NCI-H187 (cell line): ENCODE measurements at places on chromosomes 4 and X.

DNA sequence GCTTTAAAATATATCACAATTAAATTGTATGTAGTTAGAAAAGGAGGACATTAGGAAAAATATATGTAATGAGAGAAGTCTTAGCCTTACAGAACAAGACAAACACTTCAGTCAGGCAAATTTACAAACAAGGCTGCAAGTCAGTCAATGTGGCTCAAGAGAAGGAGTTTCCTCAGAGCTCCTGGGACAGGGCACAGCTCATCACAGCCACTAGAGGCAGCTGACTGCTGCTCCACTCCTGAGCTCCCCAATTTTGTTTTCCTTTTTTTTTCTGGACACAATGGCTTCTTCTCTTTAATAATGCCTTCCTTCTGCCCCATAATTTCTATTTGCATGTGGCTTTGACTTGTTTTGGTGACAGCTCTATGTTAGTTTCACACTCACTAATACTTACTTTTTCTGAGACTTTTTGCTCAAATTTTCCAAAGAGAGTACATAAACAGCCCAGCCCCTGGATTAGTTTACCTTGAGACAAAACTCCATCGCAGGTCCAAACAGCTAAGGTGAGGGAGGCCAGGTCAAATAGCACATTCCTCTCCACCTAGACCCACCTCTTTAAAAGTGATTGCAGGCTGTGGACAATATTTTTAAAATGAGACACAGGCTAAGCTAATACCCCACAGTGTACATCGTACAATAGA, 850.4 kb upstream of the FRG1 start:
- no peak for DNase-seq

- no peak for DNase-seq
Observed at GRCh38 chr4:169367826-169368225, 97.1 kb upstream of the SH3RF1 start.

DNA sequence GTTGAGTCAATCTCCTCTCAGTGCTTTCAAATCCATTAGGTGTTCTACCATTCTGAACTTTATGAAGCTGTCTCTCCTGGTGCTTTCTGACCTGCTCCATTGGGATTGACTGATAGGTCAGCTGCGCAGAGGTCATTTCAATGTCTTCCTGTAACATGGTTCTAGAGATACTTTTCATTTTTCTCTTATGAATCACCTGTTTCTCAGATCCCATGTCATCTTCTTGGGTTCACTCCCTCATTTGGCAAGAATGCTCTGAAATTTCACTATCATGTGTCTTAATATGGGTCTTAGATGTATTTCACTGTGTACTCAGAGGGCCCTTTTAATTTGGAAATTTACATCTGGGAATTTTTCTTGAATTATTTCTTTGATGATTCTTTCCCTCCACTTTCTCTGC, 13.8 kb upstream of the PGM2 start:
- no peak for DNase-seq

DNA sequence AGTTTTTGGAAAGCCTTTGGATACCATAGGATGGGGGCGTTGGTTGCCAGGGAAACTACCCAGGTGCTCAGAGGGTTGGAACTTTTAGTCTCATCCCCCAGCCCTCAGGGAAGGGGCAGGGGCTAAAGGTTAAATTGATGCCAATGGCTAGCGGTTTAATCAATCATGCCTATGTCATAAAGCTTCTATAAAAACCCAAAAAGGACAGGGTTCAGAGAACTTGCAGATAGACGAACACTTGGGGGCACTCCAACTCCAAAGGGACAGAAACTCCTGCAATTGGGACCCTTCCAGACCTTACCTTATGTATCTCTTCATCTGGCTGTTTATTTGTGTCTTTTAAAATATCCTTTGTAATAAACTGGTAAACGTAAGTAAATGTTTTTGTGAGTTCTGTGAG, 30.0 kb upstream of the GPR173 start:
- no peak for DNase-seq

GRCh38 chrX:106932492-106932923, 12.3 kb downstream of the CLDN2 start:
- no peak for DNase-seq

DNA sequence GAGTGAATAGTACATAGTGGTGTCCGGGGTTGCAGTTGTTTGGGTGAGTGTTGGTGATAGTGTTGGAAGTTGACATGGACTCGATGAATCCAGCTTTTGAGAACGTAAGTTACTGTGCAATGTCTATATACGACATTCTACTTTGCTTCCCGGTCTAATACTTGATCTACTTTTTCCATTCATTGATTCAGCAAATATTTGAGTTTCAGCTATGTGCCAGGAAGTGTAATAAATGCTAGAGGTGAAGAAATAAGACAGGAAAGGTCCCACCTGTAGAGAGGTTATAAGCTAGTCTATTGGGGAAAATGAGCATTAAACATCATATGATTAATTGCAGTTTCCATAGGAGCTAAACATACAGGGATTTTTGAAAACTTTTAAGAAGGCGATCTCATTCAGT, 22.2 kb upstream of the MAGEC3 start:
- DNase-seq, result no peak

DNA sequence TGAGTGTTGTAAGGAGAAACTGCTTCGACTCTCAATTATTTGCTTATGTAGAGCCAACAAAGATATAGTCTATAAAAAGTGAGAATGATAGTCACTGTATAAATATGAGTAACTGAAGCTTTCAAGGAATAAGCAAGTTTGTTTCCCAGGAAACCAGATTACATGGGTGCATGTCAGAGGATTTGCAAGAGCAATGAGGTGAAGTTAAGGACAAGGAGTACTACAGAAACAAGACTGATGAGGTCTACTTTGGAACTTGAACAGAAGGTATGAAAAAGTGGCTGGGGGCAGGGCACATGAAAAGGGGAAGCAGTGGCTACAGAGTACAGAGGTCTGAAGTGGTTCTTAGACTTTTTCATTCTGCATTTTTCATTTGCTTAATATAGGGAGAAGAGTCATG, 321.0 kb upstream of the CXXC4 start:
- DNase-seq, result no peak

GRCh38 chrX:139783959-139784358, 76.0 kb upstream of the MCF2 start:
- DNase-seq, result no peak

DNA sequence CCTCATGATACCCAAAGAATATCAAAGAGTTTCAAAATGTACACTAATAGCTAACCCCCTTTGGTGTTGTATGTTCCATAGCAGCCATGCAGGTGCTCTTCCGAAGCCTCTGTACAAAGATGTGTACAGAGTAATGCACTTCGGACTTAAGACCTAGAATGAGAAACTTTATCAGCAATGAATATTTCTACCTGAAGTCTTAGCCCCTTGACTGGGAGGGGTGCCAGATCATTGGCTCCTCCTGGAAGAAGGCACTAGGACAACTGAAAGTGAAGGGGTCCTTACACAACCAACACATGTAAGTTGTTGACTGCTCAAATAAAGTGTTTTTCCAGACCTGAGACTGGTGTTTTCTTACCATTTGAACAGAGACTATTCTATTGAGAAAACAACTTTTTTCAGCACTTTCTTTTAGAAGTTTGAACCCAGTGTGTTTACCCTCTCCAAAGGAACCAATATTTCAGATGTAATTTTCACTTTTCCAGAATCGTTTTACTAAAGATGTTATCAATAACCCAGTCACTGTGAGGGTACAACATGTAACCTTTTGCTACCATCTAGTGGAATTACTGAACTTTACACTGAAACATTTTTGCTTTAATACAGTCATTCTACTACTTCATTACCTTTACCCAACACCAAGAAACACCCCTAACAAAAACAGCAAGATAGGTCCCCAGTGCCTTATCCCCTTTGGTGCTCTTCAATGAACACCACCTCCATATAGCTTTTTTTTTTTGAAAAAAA, 33.3 kb upstream of the PRDX4 start:
- no peak for DNase-seq

GRCh38 chr4:153233761-153234371, 29.6 kb downstream of the TRIM2 start:
- no peak for DNase-seq

GRCh38 chr4:88940506-88940905, 116.5 kb downstream of the FAM13A start:
- no peak for DNase-seq

DNA sequence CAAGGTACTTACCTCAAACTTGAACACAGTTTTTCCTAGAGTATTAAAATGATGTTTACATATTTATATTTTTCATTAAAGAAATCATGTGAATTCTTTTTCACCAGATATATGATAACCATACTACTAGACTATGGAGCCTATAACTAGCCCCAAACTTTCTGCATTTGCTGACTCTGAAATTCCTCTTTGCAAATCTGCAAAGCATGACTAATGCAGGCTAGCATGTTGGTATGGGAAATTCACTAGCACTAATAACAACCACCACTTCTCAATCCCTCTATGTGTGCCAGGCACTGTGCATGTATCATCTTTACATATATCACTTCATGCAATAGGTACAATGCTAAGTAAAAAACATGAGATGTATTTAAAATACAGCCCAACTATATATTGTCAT, 51.1 kb downstream of the SLC10A7 start:
- no peak for DNase-seq

DNA sequence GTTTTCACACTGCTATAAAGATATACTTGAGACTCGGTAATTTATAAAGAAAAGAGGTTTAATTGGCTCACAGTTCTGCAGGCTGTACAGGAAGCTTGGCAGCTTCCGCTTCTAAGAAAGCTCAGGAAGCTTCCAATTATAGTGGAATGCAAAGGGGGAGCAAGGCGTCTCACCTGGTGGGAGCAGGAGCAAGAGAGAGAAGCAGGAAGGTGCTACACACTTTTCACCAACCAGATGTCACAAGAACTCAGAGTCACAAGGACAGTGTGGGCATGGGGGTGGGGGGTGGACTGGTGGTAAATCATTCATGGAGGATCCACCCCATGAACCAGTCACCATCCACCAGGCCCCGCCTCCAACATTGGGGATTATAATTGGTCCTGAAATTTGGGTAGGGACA, 22.8 kb downstream of the HMGB2 start:
- DNase-seq, result no peak

DNA sequence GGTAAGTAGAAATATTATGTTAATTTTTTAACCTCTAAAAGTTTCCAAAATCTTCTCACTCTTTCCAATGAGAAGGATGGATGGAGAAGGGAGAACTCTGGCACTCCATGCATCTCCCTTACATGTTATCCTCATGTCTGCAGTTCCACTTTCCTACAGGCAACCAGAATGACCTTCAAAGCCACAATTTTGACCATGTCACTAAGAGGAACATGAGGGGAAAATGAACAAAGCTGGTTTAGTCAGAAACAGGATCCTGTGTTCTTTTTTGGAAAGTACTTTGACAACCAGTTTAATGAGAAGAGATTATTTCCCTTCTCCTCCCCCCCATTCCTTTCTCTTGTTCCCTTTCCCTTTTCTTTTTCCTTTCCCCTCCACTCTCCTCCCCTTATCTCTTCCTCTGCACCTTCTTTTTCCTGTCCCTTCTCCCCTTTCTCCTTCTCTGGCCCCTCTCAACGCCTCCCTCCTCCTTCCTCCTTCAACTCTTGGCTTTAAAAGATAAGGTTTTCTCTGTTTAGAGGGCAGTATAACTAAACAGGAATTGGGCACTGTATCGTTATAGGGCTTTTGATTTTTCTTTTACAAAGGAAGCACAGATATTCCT, 42.5 kb downstream of the DTHD1 start:
- no peak for DNase-seq

DNA sequence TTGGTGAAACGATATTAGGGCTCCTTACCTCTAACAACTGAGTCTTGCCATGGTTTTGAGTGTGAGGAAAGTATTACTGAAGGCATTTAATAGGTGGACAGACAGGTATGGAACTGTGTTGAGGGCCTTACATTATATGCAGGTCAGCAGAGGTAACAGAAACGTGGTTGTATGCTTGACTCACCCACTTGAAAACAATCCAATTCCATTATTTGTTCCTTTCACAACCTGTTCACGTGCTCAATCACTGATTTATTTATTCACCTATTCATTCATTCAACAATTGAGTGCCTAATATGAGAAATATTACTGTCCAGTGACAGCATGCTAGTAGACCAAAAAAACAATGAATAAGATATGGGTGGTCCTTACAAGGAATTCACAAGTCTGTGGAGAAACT, 33.3 kb upstream of the PPARGC1A start:
- DNase-seq, result no peak

DNA sequence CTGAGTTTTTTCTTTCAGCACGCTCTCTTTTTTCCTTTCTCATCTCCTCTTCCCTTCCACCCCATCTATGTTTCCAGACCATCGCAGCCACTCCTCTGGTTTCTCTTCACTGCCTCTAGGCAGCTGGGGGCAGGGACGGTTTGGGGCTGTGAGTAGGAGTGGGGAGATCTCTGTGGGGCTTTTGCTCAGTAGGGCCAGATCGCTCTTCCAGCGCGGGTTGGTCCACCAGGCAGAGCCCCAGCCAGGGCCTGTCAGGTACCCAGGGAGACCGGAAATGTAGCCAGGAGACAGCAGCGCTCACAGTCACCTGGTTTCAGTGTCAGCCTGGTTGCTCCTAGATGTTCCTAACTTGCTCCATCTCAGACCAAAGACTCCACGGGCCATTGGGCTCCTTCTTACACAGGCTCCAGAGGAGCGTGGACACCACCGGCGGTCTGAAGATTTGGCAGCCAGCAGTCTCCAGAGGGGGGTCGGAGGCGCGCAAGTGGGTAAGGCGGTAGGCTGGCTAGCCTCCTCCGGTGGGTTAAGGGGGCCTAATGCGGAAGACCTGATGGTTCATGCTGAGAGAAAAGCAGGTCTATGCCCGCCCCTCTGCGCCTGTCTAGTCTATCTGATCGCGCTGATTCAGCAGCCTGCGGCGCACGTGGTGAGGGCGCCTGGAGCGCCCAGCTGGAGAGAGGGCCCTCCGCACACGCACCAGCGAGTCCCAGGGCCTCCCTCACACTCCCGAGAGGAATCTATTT, 1.8 kb downstream of the FGF5 start:
- no peak for DNase-seq

DNA sequence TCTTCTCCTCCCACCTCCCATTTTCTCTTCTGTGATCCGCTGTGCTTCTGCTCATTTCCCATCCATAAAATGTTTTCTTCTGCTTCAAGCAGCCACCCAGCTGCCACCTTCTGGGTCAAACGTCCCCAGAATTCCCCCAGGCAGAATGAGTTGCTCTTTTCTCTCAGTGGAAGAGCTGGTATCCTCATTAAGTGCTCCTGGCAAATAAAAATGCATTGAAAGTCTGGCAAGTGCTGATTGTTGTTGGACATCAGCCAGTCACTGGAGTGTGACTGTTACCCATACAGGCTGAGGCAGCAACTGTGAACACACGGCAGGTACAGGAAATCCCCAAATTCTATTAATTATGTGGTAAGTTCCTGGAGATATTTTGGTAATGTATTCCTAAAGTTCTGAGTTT, 52.6 kb downstream of the LIMCH1 start:
- DNase-seq, result no peak

DNA sequence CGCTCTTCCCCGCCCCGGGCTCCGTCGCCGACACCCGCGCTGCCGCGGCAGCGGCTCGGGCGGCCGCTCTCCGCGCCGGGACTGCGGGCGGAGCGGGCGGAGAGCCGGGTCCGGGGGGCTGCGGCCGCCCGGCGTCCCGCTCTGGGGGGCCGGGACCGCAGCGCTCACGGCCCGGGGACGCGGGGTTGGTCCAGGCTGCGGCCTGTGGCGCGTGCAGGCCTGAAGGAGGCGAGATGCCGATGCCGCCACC, 492 bp downstream of the GALNT7 start:
- no peak for DNase-seq

- DNase-seq, result no peak
Observed at GRCh38 chr4:81905971-81906370, 434.3 kb upstream of the RASGEF1B start.
